ENCODE measurements at places on chromosomes 2 and 18.

GRCh38 chr2:207244971-207245925 lies 79.5 kb upstream of the KLF7 start:
- DNase-seq, result no peak

GRCh38 chr2:102606353-102606752 lies 13.0 kb upstream of the SLC9A2 start:
- DNase-seq, result no peak

GRCh38 chr18:63438181-63438580 lies 15.9 kb upstream of the VPS4B start:
- no peak for DNase-seq

GRCh38 chr2:181754105-181754504 lies 73.8 kb upstream of the NEUROD1 start:
- DNase-seq, result no peak

GRCh38 chr2:60297296-60298005 lies 256.0 kb downstream of the BCL11A start:
- DNase-seq, result no peak

- DNase-seq, result no peak
Observed at GRCh38 chr18:62437235-62438017, 85.4 kb upstream of the ZCCHC2 start.

GRCh38 chr2:204849892-204850291 lies 304.6 kb downstream of the PARD3B start:
- DNase-seq, result no peak

- DNase-seq, result no peak
Observed at GRCh38 chr2:1397350-1397749, 15.9 kb upstream of the TPO start.

DNA sequence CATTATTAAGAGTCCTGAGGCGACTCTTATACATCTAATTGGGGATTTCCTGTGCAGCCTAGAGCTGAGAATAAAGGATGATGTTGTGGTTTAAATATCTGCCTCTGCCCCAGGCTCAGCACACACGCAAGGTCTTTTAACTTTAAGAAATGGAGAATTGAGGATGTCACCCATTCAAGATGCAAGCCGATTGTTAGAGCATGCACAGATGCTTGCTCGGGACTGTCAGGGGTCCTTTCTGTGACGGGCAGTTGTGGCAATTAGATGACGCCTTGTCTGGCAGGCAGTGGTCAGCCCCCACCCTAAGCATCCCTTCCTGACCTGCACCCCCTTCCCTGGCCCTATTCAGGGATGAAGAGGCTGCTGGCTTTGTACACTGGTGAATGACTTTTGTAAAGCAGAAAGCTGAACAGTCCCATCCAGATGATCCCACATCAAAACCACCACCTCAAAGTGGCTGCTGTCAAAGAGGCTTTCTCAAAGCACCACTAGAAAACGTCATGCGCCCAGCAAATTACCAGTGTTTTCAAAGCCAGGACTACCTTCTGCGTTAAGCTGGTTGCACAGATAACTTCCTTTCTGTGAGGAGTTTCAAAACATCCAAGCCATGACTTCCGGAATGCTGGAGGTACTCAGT lies 23.7 kb downstream of the FAM178B start:
- DNase-seq, result peak; percentile 68

DNA sequence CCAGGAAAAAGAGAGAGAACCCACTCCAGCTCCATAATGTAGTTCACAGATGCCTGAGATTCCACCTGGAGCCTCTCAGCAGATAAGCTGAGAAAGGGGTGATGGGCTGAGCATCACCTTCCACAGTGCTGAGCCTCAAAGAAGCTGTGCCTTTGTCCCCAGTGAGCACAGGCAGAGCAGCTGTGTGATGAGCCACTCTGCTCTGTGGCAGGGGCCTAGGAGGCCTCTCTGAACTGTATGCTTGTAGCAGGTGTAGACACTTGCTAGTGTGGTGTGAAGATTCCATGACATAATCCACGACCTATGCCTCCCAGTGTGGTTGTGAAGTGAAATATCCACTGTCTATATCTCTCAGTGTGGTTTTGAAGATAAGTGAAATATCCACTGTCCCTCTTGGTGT lies 70.4 kb upstream of the MGAT4A start:
- no peak for DNase-seq

DNA sequence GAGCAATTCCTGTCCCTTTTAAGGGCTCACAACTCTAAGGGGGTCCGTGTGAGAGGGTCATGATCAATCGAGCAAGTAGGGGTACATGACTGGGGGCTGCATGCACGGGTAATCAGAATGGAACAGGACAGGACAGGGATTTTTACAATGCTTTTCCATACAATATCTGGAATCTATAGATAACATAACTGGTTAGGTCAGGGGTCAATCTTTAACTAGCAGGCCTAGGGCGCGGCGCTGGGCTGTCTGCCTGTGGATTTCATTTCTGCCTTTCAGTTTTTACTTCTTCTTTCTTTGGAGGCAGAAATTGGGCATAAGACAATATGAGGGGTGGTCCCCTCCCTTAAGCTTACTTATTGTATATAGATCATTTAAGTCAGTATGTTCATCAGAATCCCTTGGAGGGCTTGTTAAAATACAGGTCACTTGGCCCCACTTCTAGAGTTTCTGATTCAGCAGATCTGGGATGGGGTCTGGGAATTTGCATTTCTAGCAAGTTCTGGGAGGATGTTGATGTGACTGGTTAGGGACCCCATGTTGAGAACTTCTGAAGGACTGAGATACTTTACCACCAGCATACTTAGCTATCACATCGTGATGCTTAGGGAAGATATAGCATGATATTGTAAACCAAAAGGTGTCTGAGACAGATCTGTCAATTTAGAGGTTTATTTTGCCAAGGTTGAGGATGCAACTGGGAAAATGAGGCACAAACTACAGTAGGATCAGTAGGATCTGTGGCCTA lies 2.8 kb upstream of the INPP4A start:
- DNase-seq, result no peak

DNA sequence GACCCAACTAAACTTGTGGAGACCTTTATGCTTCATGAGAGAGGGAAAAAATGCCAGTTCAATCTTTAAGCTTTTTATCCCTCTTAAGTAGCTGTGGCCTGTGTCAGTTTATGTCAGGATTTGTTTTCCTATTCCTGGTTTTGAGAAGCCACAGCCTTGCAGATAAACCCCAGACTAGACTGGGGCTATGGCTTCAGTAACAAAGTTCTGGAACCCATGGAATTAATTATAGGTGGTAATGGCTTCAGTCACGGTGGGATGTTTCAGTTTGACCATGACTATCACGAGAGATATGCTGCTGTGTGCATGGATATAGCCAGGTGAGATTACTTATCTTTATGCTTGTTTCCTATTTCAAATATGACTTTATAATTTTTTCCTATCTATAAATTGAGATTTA lies 134.8 kb downstream of the RAPGEF4 start:
- DNase-seq, result no peak

DNA sequence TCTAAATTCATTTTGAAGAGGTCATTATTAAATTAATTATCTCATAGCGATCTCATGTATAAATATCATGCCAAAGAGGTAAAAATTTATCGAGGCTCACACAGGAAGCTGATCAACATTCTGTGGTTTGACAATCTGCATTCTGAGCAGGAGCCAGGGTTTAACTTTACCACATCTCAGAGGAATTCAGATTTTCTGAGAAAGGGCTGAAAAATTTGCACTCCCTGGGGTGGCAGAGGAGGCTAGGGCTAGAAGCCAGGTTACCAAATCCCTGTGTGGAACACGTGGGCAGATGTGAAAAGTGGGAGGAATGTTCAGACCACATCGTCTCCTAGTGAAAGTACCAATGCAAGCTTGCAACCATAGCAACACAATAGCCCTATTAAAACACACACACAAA lies 63.5 kb upstream of the CTLA4 start:
- no peak for DNase-seq

GRCh38 chr2:26008851-26009566 lies 24.9 kb upstream of the RAB10 start:
- no peak for DNase-seq

GRCh38 chr2:16656784-16657391 lies 8.7 kb downstream of the CYRIA start:
- DNase-seq, result no peak

- DNase-seq, result no peak
Observed at GRCh38 chr2:64341461-64341860, 112.5 kb upstream of the LGALSL start.

DNA sequence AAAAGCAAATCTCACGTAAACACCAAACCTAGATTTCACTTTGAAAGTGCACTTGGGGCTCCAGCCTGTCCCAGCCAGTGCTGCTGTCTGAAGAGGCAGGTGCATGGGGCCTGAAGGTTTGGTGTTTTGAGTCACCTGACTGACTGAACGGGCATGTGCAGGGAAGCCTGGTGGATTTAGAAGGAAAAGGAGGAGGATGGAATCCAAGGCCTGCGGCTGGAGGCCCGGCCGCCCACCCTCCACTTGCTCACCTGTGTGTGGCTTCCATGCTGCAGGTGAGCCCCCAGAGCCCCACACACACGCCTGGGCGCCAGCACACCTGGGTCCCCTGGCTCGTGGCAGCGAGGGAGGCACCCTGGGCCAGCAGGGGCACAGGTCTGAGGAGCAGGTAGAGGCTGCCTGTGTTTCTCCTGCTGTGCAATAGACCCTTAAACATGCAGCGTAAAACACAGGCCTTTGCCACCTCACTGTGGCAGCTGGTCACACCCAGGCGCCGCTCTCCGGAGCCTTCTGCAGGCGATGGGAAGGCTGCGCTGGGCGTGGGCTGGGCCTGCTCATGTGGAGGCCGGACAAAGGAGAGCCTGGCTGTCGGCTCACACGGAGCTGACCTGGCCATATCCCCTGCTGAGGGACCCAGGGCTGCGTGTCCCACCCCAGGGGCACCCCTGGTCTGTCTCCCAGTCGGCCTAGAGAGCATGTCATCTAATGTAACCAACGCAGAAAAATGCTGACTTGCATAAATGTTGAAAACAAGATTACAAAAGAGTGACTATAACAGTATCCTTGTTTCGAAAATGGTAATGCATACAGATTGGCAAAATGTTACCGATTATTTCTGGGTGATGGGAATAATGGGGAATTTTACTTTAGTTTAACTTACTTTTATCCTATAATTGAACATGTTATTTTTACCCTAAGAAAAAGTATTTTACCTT lies 71.3 kb downstream of the TMEM18 start:
- no peak for DNase-seq

DNA sequence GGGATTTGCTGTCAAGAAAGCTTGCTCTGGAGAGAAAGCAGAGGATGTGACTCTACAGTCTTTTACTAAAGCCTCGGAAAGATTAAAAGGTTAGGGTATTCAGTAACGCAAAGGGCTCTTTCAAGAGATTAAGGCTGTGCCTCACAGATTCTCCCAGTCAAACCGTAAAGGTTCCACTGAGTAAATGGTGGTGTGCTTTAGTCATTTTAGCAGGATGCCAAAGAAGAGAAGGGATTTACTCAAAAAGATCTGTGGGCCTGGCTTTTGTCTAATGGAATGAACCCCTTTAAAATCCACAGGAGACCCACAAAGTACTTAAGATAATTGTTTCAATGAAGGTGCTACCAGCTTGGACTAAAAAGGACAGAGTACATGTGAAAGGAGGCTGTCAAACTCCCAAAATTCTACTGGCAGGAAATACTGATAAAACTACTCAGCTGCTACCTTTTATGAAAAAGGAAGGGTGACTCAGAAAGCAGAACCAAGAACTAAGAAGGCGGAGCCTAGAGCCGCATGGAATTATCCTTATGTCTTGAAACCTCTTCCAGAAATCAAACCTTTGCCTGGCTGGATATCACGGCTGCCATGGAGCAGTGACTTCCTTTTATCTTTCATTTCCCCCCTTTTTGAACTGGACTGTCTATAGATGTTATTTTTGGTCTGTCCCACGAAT lies 670.2 kb upstream of the ZEB2 start:
- DNase-seq, result no peak

- no peak for DNase-seq
Observed at GRCh38 chr2:8049851-8050571, 631.8 kb upstream of the ID2 start.

GRCh38 chr2:168819829-168820489 lies 17.5 kb downstream of the NOSTRIN start:
- no peak for DNase-seq

DNA sequence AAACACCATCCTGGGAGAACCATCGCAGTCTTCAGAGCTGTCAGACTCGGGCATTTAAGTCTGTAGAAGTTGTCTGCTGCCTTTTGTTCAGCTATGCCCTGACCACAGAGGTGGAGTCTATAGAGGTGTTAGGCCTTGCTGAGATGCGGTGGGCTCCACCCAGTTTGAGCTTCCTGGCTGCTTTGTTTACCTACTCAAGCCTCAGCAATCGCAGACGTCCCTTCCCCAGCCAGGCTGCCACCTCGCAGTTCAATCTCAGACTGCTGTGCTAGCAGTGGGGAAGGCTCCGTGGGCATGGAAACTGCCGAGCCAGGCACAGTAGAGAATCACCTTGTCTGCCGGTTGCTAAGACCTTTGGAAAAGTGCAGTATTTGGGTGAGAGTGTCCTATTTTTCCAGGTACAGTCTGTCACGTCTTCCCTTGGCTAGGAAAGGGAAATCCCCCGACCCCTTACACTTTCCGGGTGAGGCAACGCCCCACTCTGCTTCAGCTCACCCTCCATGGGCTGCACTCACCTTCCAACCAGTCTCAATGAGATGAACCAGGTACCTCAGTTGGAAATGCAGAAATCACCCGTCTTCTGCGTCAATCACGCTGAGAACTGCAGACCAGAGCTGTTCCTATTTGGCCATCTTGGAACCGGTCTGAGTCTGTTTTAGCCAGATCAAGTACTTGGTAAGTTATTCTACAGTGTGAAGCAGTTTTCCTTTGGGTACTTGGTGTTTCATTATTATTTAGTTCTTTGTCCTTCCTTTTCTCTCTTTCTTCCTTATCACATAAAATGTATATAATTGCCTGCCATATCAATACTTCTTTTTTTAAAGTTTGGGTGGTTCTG lies 71.5 kb downstream of the CDC42EP3 start:
- peak; percentile 54 for DNase-seq

DNA sequence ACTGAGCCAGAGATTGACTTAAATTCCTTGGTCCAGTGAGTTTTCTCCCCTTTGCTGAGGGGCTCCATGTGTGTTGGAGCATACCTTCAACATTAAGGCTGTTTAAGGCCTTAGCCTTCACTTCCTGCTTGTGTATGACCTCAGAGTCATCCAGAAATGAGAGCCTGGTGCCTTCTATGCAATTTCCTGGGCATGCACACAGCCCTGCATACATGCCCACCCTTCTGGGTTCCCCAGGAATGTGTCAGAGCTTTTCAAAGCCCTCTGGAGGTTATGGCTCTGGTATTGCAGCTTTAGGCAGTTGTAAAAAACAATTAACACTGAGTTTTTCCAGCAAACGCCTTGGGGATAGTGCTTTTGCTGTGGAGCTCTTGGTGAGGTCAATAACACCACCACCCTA lies 16.7 kb downstream of the IL1R1 start:
- no peak for DNase-seq

- no peak for DNase-seq
Observed at GRCh38 chr2:7119132-7119835, 202.1 kb downstream of the RNF144A start.

DNA sequence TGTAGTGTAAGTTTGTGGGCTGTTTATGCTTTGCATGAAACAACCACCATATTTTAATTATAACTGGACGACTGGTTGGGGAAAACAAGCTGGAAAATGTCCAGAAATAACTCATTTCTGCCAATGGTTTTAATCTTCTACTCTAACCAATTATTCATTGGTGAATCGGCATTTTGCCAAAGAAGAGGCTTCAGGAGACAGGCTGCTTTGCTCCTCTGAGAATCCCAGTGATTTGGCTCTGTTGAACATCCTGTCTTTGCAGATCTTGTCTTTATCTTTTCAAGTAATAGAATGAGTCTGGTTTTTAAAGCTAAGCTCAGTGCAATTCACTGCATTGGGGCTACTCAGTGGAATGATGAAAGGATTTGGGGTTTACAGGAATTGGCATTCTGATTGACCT lies 109.6 kb downstream of the APOB start:
- no peak for DNase-seq
